Dermis lymphatic vessel endothelial cell (primary cell): ENCODE measurements at places on chromosomes 12 and 14. TPM values are rescaled to one million over a fixed set of nuclear protein-coding genes. Genes with fewer than 3 reads are reported as not detected.

Gene FGF23
- not detected in 2 replicates for total RNA-seq

Gene KCNJ8
- total RNA-seq, result under 0.01 and 0.09 TPM in 2 replicates

Gene SERPINA3
- total RNA-seq, result not detected in 2 replicates

Gene SLC25A47
- total RNA-seq, result not detected in 2 replicates

Gene EIF4B
- total RNA-seq, result 1,180 and 1,656 TPM in 2 replicates

Gene SLC38A1
- total RNA-seq, result 150 and 152 TPM in 2 replicates

Gene GYS2
- total RNA-seq, result not detected in 2 replicates

Gene INHBE
- total RNA-seq, result not detected in 2 replicates

Gene ENDOU
- under 0.01 and 0.11 TPM in 2 replicates for total RNA-seq

Gene ADGRD1
- 0.26 and 0.33 TPM in 2 replicates for total RNA-seq

Gene ZC3H10
- total RNA-seq, result 5.1 and 6.6 TPM in 2 replicates

Gene CBLN3
- 0.26 and 0.33 TPM in 2 replicates for total RNA-seq

Gene PPP4R4
- not detected in 2 replicates for total RNA-seq

Gene PIWIL1
- not detected in 2 replicates for total RNA-seq

Gene M6PR
- 220 and 236 TPM in 2 replicates for total RNA-seq

Gene A2M
- 59.6 and 71.5 TPM in 2 replicates for total RNA-seq

Gene CDCA4
- total RNA-seq, result 19.9 and 21.3 TPM in 2 replicates

Gene PROX2
- not detected in 2 replicates for total RNA-seq

Gene PMCH
- total RNA-seq, result 0.09 TPM in 1 of 2 replicates, not detected in the other

Gene ASPG
- not detected in 2 replicates for total RNA-seq

Gene FAIM2
- not detected in 2 replicates for total RNA-seq

Gene FAM181A
- total RNA-seq, result not detected in 2 replicates

Gene KRT6C
- under 0.01 TPM in 1 of 2 replicates, not detected in the other for total RNA-seq

Gene LHX5
- total RNA-seq, result not detected in 2 replicates

Gene CCDC177
- total RNA-seq, result not detected in 2 replicates

Gene ACTN1
- total RNA-seq, result 164 and 213 TPM in 2 replicates

Gene TAS2R42
- total RNA-seq, result not detected in 2 replicates

Gene IFT43
- 26.6 and 29.3 TPM in 2 replicates for total RNA-seq

Gene LRRC10
- not detected in 2 replicates for total RNA-seq

Gene PCK2
- 6.7 and 9.0 TPM in 2 replicates for total RNA-seq

Gene CDCA3
- 2.7 and 3.4 TPM in 2 replicates for total RNA-seq

Gene PPP1R1A
- not detected in 2 replicates for total RNA-seq
